ENCODE measurements at places on chromosomes 6 and 20.

DNA sequence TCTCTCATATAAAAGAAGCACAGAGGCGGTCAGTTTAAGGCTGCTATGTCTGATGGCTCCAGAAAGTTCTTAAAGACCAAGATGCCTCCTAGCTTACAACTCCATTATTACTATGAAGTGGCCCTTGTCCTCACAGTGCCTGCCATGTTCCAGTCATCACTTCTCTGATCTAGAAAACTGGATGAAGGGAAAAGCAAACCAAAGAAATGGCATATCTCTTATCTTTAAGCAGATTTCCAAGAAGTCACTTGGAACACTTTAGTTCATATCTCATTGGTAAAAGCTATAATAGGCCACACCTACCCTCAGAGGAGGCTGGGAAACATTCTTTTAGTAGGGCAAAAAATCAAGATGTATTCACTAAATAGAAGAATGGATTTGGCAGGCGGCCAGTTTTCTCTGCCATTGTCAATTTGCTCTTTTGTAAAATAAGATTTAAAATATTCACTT, 289.6 kb downstream of the TBC1D7 start:
- DNase-seq = no peak

DNA sequence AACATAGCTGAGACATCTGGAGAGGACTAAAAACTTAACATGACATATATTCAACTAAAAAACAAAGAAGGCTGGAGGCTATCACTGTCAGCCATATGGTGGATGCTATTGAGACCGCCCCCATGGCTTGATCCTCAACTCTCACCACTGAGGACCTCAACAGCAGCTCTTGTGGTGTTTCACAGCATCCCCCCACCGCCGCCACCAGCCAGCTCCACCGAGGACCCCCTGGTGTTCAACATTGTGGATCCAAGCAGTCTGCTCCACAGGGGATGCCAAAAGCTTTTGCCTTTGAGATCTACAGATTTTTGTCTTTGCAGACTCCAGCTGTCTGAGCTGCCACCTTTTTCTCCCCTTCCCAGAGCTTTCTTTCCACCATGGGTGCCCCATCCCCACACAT, 64.6 kb downstream of the NUS1 start:
- DNase-seq = no peak

GRCh38 chr6:116189472-116189871, 63.5 kb upstream of the COL10A1 start:
- no peak for DNase-seq

GRCh38 chr6:63964366-63964765, 328.8 kb downstream of the PHF3 start:
- DNase-seq = no peak

GRCh38 chr6:38915205-38915925, 133.2 kb upstream of the GLP1R start:
- DNase-seq = no peak

- no peak for DNase-seq
These were observed 137.5 kb upstream of the SLC24A3 start for GRCh38 chr20:19074828-19075516.

- DNase-seq = no peak
These were observed 85.2 kb upstream of the MYL9 start for GRCh38 chr20:36455972-36456625.

DNA sequence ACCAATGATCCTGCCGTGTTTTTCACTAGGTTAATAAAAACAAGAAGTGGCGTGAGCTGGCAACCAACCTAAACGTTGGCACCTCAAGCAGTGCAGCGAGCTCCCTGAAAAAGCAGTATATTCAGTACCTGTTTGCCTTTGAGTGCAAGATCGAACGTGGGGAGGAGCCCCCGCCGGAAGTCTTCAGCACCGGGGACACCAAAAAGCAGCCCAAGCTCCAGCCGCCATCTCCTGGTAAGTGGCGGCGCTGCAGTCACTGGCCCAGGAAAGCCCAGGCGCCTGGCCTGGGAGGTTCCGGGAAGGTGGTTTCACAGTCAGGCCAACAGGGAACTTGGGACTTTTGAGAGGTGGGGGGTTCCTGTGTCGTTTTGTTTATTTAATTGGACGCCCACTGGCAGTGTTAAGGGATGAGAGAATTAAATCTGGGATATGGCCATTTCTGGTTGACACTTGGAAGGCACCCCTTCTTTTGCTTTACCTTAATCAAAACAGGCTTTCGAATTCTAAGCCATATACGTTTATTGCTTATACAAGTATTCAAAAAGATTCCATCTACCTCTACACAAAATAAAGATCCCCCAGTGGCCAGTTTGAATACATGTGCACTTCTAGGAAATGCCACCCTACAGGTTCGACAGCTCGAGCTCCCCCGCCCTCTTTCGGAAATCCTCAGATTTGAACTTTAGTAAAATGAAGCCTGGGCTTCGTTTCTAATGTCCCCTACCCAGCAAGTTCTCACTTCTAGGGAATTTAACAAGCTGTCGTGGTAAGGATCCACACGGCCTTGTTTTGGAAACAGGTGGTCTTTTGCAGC, 138.9 kb downstream of the TMEM242 start:
- DNase-seq = peak; percentile 15

Data from AG04450 (cell line).